Stimulated activated CD8-positive, alpha-beta memory T cell treated with anti-CD3 and anti-CD28 coated beads, Interleukin-15, amount 100 ng/mL, for 24 hours (primary cell): ENCODE measurements at places on chromosomes 2 and 18.

DNA sequence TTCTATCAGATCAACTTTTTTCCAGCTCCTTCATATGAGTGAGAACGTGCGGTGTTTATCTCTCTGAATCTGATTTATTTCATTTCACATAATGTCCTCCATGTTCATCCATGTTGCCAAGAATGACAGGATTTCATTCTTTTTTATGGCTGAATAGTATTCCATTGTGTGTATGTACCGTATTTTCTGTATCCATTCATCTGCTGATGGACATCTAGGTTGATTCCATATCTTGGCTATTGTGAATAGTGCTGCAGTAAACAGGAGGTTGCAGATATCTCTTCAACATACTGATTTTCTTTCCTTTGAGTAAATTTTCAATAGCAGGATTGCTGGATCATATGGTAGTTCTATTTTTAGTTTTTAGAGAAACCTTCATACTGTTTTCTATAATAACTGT lies 388.5 kb downstream of the DCDC2C start:
- no peak for DNase-seq

DNA sequence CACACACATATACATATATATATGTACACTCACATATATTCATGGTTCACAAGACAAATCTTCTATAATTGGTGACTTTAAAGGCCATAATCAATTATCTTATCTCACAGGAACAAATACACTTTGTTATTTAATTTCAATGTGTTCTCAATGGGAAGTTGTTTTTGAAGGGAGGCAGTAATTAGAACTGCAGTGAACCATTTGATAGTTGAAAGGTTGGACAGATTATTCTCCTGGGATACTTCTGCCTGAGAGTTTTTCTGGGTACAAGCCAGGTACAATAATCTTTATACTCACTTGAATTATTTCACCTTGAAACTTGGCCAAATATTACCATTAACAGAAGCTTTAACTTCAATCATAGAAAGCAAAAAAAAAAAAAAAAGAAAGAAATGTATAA lies 546.6 kb upstream of the LRRTM4 start:
- no peak for DNase-seq

DNA sequence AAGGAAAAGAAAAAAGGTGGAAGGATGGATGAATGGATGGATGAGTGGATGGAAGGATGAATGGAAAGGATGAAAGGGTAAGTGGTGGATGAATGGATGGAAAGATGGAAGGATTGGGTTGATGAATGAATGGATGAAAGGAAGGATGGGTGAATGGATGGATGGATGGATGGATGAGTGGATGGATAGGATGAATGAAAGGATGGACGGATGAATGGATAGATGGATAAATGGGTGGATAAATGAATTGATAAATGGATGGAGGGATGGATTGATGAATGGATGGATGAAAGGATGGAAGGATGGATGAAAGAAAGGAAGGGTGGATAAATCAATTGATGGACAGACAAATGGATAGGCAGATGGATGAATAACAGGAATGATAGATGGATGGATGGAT lies 48.2 kb upstream of the OTOF start:
- no peak for DNase-seq

DNA sequence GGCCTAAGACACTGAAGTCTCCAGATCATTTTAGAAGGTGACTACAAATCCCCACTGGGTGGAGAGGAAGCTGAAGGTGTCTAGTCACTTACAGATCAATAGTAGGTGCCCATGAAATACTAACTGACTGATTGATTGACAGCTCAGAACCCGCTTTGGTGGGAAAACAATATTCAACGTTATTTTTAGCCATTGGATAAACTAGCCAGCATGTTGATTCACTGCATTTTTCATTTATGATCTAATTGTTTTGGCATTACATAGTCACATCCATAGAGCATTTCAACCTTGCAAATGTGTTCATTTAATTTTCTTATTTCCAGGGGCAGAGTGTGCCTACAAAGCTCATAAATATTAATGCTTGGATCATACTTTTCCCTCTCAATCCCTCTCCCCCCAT lies 162.3 kb downstream of the MREG start:
- DNase-seq, result no peak

DNA sequence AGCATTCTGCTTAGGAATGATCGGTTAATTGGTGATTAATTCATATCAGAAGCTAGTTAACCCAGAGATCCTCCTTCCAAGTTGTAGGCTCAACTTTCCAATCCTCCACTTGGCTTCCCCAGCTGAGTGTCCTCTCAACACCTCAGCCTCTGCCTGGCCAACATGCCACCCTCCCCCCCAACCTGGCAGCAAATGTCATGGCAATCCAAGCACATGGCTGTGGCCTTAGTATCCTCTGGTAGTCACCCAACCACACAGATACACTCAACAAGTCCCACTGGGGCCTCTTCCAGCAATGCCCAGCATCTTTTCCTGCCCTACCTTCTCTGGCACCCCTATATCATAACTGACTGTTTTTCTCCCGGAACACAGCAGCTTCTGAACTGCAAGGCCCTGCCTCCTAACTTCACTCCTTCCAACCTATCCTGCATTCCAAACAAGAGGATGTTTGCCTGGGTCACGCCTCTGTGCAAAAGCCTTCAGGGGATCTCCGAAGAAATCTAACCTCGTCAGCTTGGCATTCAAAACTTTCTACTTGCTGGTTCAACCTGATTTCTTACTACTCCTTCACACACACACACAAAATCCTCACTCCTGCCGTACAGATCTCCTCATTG lies 195.0 kb downstream of the CYP26B1 start:
- no peak for DNase-seq

GRCh38 chr2:200496696-200497095 lies 13.2 kb downstream of the KCTD18 start:
- DNase-seq, result no peak

- DNase-seq, result no peak
These were observed 174.4 kb upstream of the APCDD1 start for GRCh38 chr18:10279905-10280644.

- DNase-seq, result no peak
These were observed 13.2 kb upstream of the AGAP1 start for GRCh38 chr2:235480614-235481013.

DNA sequence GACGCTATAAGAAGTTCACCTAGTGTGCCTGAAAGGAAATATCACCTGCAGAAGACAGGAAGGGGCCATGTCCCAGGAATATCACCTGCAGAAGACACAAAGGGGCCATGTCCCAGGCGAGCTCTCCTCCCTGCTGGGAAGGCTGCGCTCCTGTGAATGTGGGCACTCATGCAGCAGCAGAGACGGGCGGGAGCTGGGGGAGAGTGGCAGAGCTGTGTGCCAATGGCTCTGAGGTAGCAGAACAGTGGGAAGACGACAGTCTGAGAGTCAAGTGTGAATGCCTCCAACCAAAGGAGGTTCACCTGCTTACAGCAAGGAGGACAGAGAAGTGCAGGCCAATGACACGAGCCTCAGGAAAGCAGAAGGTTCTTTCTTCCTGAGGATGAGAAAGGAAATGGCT lies 117.9 kb upstream of the SALL3 start:
- no peak for DNase-seq

GRCh38 chr2:240319855-240320203 lies 115.6 kb upstream of the GPC1 start:
- DNase-seq, result no peak

GRCh38 chr2:97963079-97963406 lies 32.7 kb downstream of the TMEM131 start:
- DNase-seq, result no peak
